ENCODE measurements at places on chromosomes 11 and 22. TPM values are rescaled to one million over a fixed set of nuclear protein-coding genes. Genes with fewer than 3 reads are reported as not detected.

DNA sequence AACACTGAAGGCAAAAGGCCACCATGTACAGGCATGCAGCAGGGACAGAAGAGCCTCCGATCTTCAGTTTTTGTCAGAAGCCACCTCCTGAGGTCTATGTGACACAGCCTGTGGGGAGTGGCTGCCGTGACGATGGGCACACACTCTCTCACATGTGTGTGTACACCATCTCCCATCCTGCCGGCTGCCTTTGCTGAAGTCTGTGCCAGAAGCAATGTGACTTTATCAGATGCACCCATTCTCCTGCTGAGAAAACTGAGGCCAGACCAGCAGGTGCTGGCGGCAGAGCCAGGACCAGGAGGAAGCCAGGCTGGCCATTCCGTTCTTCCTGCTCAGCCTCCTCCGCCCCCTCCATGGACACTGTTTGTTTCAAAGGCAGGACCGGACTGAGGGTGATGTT, 16.7 kb downstream of the SHANK2 start:
- no peak for DNase-seq

- DNase-seq, result no peak
These were observed 12.2 kb downstream of the LSP1 start for GRCh38 chr11:1864831-1865665.

DNA sequence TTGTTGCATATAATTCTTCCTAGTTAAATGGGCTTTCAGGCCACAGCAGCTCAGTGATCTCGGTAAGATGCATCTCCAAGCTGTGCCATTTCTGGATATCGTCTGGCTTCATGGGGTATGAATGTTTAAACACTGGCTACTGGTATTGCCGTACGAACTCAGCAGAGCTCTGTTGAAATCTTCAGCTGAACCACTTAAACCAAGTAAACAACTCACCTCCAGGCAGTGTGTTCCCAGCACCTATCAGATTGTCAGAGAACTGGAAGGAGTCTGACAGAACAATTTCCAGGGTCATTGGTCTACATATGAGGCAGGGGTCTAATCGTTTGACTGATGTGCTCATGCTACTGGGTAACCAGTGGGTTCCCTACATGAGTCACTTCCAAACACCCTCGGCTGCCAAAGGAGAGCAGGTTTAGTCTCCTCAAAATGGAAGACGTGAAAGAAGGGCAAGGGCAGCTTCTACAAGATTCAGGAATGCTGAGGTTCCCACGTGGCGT, 93.2 kb upstream of the BMAL1 start:
- DNase-seq, result no peak

Gene CCDC89
- 9.4 TPM for total RNA-seq
